ENCODE measurements at places on chromosomes 2 and 18. TPM values are rescaled to one million over a fixed set of nuclear protein-coding genes. Genes with fewer than 3 reads are reported as not detected.

The VWC2L gene
- not detected for total RNA-seq

The EMILIN1 gene
- total RNA-seq, result 26.5 TPM

The BCL2 gene
- total RNA-seq, result 0.54 TPM

The AFF3 gene
- 13.9 TPM for total RNA-seq

DNA sequence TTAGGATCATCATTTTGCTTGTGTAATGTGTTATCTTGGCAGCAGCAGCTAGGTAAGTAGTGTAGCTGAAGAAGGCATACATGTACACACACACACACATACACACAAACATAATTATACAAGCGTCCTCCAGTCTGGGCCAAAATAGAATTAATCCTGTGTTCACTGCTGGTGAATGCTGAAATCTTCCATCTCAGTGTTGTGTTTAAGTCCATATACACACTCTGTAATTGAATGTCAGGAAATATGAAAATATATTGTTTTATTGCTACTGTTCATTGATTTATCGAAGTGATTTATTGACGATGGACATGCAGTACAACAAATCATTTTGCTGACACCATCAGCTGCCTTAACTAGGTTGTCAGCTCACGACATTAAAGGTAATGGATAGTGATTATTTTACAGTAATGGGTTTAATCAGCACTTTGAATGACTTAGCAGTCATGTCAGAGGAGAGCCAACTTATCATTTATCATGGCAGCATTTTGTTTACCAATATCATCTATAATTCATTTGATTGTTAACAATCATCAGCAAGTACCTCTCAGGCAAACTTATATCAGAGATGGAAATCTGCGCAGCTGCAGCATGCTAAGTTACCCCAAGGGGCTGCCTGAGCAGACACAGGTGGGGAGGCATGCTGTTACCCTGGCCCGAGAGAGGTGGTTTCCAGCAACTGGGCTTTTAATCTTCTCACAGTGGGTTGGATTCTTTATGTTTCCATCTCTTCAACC lies 83.7 kb upstream of the FSHR start:
- no peak for DNase-seq

GRCh38 chr18:74935434-74935833 lies 273.5 kb downstream of the PTGR3 start:
- DNase-seq, result no peak

DNA sequence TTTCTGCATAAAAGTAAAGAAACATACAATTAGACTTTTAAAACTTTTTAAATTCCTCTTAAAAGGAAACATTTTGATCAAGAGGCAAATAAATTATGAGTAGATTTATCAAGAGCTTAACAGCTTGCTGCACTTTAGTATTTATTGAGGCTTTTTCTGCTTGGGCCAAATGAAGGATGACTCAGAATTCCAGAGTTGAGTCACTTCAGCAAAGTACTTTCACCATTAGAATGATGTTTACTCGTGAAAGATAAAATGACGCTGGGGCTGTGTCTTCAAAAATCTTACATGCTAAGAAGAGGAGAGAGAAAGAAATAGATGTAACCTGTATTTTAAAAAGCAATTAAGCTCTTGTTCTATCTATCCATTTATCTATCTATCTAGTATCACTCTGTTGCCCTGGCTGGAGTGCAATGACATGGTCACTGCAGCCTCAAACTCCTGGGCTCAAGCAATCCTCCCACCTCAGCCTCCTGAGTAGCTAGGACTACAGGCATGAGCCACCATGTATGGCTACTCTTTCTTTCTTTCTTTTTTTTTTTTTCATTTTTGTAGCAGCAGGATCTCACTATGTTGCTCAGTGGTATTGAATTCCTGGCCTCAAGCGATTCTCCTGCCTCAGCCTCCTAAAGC lies 75.3 kb upstream of the RIOK3 start:
- peak; percentile 92 for DNase-seq

DNA sequence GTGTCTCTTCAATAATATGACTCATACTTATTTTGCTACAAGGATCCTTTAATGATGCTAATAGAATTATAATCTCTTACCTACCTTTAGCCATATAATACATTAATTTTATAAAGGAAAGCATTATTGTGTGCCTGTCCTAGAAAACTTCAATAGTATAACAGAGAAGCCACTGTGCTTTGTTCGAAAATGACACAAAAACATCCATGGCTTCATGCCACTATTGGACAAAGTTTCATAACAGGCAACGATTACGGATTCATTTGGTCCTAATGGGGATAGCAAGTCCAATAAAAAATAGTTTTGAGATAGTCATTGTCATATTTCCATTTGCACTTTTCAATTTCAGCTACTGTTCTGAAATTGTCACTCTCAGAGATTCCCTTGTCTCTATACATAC lies 52.5 kb upstream of the CCDC150 start:
- DNase-seq, result no peak

GRCh38 chr2:233100192-233100998 lies 40.3 kb downstream of the INPP5D start:
- DNase-seq, result no peak

DNA sequence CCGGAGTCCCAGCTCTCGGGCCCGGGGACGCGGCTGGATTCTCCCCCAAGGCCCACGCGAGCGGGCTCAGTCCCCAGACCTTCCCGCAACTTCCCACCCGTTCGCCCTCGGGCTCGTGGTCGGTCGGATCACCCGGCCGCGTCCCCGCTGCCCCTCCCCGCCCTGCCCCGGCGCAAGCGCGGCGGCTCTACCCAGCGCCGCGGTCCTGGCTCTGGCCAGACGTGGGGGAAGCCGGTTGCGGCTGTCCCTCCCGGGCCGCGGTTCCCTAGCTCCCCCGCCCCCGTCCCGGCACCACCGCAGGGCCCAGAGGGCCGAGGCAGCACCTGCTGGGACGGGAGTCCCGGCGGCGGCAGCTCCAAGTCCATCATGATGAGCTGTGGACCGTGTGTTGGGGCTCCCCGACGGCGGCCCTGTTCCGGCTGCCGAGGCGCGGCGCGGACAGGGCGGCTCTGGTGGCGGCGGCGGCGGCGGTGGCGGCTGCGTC lies 276 bp downstream of the NFE2L2 start:
- peak; percentile 36 for DNase-seq

- DNase-seq, result no peak
Observed at GRCh38 chr18:62576845-62577512, 54.2 kb downstream of the ZCCHC2 start.

DNA sequence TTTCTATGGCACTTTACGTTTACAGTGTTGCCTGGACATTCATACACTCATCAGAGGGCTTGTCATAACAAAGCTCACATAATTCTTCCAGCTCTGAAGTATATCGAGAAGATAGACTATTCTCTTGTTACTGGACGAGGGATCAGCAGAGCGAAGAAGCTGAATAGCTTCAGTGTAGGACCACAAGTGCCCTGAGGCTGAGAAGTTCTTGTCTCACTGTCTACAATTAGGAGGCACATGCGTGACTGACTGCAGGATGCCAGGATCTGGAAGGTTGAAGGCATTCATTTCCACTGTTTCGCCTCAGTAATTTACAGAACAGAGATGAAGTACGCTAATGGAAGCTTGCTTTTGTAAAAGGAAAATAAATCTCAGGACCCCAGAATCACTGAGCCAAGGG lies 9.6 kb downstream of the SH3YL1 start:
- DNase-seq, result no peak

- DNase-seq, result peak; percentile 39
Observed at GRCh38 chr18:24672165-24672941, 211.9 kb downstream of the HRH4 start.

GRCh38 chr2:234033174-234033573 lies 17.3 kb upstream of the SPP2 start:
- peak; percentile 12 for DNase-seq

- DNase-seq, result no peak
Observed at GRCh38 chr2:29821591-29821990, 99.8 kb downstream of the ALK start.

DNA sequence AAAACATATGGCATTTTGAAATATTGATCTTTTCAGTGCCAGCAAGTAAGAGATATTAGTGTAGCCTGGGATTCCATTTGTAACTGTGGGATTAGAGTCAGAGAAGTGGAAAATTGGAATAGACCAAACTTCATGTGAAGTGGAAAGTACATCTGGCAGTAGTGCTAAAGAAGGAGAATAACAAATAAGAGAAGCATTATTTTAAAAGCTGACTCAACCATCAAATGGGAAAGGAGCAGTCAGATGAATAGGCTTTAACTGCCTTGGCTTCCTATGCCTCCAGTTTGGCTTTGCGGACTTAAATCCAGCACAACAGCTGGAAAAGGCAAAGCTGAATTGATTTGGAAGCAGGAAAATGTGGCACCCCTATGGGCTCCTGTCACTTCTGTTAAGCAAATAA lies 623.1 kb downstream of the TSN start:
- no peak for DNase-seq

GRCh38 chr2:150491943-150492342 lies 4.5 kb upstream of the RND3 start:
- peak; percentile 80 for DNase-seq

GRCh38 chr2:221115944-221116343 lies 456.2 kb downstream of the EPHA4 start:
- no peak for DNase-seq

DNA sequence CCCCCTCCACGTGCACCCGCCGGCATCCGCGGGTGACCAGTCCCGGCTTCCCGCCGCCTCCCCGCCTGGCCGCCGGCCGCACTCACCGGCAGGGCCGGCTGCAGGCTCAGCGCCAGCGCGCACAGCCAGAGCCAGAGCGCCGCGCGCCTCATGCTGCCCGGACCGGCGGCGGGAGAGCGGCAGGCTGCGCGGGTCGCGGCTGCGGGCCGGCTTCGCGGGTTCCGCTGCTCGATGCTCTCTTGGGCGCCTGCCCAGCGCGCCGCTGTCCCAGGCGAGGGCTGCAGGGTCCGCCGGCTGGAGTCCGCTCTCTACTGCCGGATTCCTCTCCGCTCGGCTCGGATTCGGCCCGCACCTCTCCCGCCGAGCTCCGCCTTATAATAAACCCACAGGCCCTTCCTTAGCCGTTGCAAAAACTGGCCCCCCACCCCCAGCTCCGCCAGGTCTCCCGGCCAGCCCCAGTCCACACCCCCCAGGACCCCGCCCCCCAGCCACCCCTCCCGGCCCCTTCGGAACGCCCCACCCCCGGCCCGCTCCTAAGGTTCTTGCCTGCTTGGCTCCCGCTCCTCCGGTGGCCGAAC lies at the start of gene SDC1:
Gene SDC1 (minus strand): TSS at position 415 of the 578 bp plus-strand sequence. CDS start 263 bp downstream, at position 152.
- peak; percentile 45 for DNase-seq

DNA sequence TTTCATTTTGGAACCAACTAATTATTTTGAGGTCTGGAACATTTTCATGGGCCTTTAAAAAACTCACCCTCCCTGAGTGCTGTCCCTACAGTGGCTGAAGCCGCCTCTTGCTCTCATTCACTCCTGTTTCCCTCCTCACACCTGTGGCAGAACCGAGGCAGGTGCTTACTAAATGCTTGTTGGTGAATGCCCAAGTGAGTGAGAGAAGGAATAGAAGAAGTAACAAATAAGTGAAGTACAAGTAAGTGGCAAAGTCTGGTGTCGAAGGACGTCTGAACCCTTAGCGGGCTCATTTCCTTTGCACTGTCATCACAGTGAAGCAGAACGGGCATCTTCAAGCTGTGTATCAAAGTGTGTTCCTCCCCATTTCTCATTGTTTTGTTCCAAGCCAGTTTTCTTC lies 135.2 kb downstream of the RHBDD1 start:
- no peak for DNase-seq

GRCh38 chr2:129623783-129624182 lies 355.7 kb upstream of the RAB6C start:
- no peak for DNase-seq

GRCh38 chr2:229370509-229370908 lies 99.4 kb upstream of the PID1 start:
- no peak for DNase-seq

GRCh38 chr2:85265304-85265703 lies 62.5 kb downstream of the TGOLN2 start:
- no peak for DNase-seq

DNA sequence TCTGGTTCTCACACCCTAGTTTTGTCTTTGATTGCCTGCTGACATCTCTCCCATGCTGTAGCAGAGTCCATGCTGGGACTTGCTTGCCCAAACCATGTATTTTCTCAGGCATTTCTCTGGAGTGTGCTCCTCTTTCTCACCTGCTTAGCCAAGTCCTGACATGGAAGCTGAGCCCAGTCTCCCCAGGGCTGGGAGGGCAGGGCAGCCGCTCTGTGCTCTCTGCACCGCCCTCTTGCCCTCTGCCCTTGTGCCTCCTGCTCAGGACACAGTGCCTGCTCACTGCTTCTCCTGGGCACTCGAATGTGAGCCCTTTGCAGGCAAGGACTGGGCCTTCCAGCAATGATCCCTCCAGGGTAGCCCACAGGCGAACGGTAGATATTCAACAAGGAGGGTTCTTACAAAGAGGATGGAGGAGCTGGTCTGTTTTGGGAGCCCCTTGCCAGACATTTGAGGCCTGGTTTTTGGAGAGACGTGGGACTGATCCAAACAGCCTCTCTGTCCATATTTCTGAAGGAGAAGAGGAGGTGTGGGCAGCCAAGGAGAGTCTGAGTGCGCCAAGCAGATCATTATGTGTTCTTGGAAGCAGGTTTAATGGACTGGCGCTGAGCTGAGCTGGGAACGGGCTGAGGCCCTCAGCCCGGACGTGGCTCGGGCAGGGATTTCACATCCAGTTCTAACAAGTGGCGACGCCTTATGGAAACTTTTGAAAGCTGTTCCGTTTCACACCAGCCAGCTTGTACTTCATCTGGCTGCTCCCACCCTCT lies 4.0 kb downstream of the SLC14A2 start:
- no peak for DNase-seq

GRCh38 chr2:223954401-223954800 lies 2.9 kb upstream of the MRPL44 start:
- DNase-seq, result peak; percentile 94

DNA sequence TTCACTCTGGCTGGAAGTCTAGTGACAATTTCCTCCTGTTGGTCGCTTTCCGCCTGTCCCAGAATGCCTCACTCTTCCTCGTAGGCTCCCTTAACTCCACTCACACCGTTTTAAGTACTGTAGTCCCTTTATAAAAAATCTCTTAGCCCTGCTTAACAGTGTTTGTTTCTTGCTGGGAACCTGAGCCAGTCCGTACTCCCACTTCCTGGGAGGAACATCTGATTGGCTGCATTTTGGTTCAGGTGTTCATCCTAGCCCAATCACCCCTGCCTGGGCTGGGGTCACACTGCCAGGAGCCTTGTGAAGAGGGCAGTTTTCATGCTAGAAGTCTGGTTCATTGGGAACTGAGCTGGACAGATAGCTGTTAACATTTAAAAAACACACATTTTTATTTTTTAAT lies 25.6 kb upstream of the TOGARAM2 start:
- DNase-seq, result no peak

DNA sequence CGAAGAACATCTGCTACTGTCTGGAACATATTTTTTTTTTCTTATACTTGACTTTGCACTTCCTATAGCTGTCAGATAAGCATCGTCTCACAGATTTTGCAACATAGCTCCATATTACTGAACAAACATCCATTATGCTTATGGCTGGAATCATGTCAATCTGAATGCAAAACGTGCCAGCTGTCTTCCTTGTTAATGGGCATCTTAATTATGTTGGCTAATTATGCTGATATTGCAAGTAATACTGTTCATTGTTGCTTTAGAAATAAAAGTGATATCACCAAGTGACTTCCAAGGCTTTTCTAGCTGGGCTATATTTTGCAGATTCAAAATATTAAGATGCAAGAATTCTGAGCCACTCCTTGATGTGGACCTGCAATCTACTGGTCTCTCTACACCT lies 176.8 kb downstream of the ARL4C start:
- DNase-seq, result no peak

- DNase-seq, result no peak
Observed at GRCh38 chr18:7642331-7642890, 75.3 kb downstream of the PTPRM start.

Data from IMR-90 (cell line).